ENCODE measurements at places on chromosomes 2 and 18.

- no peak for DNase-seq
These were observed at the start of gene WIPF1 for GRCh38 chr2:174597345-174598047. WIPF1 (minus strand) TSS chr2:174597804; CDS start chr2:174585573, 12,231 bp downstream.

DNA sequence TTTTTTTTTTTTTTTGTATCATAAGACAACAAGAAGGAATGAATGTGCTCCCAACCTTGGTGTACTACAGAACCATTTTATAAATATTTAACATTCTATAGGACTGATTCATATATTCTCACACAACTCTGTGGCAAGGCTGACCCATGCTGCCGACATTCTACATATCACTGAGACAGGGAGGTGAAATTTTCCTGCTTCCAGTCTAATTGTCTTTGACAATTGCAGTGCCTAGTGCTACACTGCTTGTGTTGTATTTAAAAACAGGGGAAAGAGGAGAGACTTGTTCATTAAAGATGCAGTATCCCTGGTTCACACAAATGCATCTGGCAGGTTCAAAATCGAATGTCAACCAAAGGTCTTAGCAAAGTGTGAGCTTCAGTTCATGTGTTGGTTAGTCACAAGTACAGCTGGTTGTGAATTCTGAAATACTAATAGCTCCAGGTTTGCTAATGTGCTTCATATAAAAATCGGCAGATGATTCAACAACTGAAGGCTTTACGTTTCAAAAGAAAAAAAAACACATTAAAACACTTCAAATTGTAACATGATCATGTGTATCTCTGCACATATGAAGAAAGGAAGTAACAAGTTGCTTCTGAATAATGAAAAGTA is 130.8 kb downstream of the FIGN start:
- no peak for DNase-seq

DNA sequence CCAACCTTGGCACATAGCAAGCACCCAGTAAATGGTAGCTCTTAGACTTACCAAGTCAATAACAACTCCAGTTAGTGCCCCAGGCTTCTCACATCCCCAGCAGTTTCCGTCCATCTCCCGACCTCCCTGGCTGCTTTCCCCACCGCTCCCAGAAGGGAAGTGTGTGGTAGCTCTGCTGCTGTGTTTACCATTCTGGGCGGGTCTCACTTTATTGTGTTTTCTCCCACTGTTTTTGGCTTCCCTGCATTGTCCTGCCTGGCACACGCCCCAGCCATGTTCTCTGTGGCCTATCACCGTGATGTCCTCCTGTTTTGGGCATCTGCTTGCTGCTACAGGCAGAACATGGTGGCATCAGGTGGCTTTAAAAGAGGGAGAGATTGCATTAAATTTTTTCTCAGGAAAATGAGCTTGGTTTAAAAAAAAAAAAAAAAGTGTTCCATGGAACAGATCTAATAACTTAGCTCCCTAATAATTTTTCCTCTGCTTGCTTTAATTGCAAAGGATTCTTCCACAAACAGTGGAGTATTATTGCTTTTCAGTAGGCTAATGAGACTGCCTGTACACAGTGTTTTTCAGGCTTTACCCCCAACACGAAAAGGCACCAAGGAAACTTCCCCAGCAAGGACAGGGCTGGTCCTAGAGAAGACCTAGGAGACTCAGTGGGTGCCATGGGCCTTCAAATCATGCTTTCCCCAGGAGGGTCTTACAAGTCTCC is 8.0 kb upstream of the COX7A2L start:
- no peak for DNase-seq

- DNase-seq = no peak
These were observed 2.1 kb upstream of the RFTN2 start for GRCh38 chr2:197677483-197677882.

DNA sequence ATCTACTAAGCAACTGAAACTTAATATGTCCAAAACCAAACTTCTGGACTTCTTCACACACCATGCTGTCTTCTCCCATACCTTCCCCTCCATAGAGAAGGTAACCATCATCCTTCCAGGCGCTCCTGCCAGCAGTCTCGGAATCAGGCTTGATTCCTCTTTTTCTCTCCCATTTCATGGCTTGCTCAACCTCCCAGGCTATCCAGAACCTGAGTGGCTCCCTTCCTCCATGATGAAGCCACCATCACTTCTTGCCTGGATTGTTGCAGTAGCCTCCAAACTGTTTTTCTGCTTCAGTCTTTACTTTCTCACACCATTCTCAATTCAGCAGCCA is 40.1 kb upstream of the NDUFV2 start:
- no peak for DNase-seq

GRCh38 chr2:19559596-19560240 is 201.3 kb upstream of the OSR1 start:
- no peak for DNase-seq
